ENCODE measurements at places on chromosomes 11 and 22.
A peak's percentile ranks its signal among the peaks of the same experiment; 100 is the strongest.

- DNase-seq, result no peak
These were observed 700 bp upstream of the DEPDC5 start for GRCh38 chr22:31753005-31753633.

GRCh38 chr11:36744375-36745168 is 146.5 kb upstream of the RAG2 start:
- peak; percentile 81 for DNase-seq

DNA sequence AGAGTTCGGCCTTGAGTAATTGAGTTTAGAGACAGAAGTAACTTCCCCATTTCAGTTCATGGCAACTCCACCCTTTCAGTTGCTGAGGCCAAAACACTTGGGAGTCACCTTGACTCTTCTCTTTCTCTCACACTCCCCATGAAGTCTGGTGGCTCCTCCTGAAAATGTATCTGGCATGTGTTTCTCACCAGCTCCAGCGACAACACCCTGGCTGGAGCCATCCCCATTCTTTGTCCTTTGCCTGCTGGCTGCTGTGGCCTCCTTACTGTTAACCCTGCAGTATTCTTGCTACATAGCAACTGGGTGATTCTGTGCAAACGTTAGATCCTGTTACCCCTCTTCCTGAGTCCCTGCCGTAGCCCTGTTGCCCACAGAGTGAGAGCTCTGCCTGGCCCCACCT is 23.8 kb downstream of the SLC6A5 start:
- DNase-seq, result no peak

DNA sequence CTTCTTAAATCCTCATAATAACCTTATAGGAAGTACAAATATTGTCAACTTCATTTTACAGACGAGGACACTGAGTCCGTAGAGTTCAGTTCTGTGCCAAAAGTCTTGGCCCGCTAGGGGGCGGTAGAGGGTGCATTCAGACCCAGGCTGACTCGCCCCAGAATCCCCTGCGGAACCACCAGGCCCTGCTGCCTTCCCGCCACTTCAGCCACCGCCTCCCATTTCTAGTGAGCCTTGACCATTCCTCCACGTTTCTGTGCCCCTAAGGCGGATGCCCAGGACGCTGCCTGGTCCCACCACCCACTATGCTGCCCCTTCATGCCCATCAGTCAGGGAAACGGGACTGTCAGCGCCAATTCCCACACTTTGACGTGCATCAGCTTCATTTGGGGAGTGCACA is 19.1 kb downstream of the SYT13 start:
- peak; percentile 14 for DNase-seq

GRCh38 chr11:44839458-44840084 is 111.1 kb downstream of the TP53I11 start:
- DNase-seq, result no peak

DNA sequence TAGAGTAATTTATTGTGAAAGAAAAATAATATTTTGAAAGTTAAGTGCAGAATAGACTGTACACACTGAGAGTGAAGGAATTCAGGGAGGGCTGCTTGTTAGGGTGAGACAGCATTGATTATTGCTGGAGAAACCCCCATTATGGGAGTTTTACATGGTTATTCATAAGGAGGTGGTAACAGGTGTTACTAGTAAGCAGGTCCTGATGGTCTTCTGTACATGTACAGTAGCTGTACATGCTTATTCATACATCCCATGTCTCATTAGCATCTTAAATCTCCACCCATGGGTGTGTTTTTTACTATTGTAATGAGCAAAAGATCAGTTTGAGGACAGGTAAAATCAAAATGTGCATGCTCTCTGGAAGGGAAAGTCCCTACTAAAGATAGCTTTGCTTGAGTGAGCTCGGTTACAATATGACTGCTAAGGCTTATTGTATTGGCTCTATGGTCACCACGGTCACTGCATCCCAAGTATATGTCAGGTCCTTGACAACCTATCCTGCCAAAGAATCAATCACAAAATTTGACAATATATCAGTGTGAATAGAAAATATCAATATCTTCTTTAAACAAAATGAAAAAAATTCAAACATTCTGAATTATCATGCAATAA is 6.2 kb downstream of the KDM4F start:
- no peak for DNase-seq

GRCh38 chr11:60982184-60982583 is 10.7 kb downstream of the CD6 start:
- peak; percentile 60 for DNase-seq

- DNase-seq, result no peak
These were observed 23.7 kb upstream of the MYO18B start for GRCh38 chr22:25718135-25718840.

GRCh38 chr11:15745266-15745665 is 611.1 kb downstream of the SOX6 start:
- no peak for DNase-seq

- no peak for DNase-seq
These were observed 3.1 kb downstream of the HNRNPUL2 start for GRCh38 chr11:62724171-62724570.

DNA sequence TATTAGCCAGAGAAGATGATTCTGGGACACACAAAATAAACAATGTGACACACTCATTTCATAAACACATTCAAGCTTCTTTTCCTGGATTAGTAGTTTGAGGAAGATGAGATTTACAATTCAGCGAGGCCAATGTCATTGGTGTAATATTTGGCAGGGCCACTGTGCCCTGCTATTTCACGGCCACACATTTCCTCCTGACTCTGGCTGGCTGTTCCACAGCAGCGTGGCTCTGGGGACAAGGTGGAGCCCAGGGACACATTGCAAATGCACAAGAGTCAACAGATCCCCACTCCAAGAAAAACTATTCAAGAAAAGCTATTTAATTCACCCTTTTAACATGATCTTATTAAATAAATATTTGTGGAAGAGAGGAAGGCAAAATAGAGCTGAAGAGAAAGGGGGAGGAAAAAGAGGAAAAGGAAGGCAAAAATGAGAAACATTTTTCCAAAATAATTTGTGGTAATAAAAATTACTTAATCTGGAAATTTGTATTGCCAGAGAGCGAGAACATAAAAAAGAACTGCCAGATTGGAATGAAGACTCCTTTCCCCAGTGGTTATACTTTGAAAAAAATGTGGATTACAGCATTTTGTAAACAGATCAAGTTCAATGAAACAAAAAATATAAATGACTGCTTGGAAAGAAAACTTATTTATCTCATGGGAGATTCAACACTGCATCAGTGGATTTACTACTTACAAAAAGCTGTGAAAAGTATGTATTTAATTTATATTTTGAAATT is 27.1 kb downstream of the NXPE2 start:
- no peak for DNase-seq

GRCh38 chr11:71542879-71543777 is 5.1 kb upstream of the KRTAP5-9 start:
- no peak for DNase-seq

GRCh38 chr22:29330753-29331152 is 15.3 kb upstream of the RASL10A start:
- no peak for DNase-seq

DNA sequence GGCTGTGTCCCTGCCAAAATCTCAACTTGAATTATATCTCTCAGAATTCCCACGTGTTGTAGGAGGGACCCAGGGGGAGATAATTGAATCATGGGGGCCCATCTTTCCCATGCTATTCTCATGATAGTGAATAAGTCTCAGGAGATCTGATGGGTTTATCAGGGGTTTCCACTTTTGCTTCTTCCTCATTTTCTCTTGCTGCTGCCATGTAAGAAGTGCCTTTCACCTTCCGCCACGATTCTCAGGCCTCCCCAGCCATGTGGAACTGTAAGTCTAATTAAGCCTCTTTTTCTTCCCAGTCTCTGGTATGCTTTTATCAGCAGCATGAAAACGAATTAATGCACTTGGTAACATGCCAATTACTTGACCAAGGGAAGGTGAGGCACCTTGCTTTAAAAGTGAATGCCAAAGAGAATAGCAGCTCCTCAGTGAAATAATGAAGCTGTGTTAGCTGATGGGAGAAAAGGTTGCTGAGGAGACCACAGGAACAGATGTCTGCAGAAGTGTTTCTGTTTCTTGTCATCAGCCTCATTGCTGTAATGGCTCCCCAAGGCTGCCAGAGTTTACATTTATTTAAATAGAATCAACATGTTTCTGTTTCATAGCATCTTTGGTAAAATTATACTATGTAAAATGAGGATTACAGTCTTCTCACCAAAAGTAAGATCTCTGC is 89.0 kb upstream of the CD44 start:
- no peak for DNase-seq

DNA sequence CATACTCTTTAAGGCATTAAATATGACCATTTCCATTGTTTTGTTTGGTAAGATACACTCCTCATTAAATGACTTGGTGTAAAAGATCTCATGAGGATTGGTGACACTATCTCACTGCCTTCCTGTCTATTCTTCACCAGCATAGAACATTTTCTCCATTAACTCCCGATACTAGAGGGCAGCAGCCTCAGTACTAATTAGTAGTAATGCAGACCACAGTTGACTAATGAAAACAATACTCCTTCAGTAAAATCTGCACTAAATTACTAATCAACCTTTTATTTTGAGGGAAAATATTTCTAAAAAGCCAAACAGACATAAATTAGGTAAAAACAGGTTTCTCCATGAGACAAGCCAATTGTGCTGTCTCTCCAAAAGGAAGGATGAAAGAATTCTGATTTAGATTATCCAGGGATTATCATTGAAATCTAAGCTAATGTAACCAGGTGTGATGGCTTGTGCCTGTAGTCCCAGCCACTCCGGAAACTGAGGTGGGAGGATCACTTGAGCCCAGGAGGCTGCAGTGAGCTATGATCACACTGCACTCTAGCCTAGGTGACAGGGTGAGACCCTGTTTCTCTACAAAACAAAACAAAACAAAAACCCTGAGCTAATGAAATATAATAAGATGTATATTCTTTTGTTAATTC is 9.4 kb downstream of the PGM2L1 start:
- peak; percentile 42 for DNase-seq

- DNase-seq, result no peak
These were observed 15.7 kb downstream of the ASPHD2 start for GRCh38 chr22:26444777-26445176.

- DNase-seq, result no peak
These were observed 520.7 kb upstream of the B3GAT1 start for GRCh38 chr11:134932761-134933160.

Data from stimulated activated effector memory CD8-positive, alpha-beta T cell treated with anti-CD3 and anti-CD28 coated beads, Interleukin-12 subunit alpha, Interleukin-12 subunit beta, amount 100 ng/mL, for 72 hours (primary cell).